CD4-positive, alpha-beta T cell treated with Interleukin-17A for 4 hours (primary cell): ENCODE measurements at places on chromosomes 1 and 21.
A peak's percentile ranks its signal among the peaks of the same experiment; 100 is the strongest.

GRCh38 chr1:153985341-153985912 is 712 bp downstream of the RAB13 start:
- peak; percentile 45 for DNase-seq

DNA sequence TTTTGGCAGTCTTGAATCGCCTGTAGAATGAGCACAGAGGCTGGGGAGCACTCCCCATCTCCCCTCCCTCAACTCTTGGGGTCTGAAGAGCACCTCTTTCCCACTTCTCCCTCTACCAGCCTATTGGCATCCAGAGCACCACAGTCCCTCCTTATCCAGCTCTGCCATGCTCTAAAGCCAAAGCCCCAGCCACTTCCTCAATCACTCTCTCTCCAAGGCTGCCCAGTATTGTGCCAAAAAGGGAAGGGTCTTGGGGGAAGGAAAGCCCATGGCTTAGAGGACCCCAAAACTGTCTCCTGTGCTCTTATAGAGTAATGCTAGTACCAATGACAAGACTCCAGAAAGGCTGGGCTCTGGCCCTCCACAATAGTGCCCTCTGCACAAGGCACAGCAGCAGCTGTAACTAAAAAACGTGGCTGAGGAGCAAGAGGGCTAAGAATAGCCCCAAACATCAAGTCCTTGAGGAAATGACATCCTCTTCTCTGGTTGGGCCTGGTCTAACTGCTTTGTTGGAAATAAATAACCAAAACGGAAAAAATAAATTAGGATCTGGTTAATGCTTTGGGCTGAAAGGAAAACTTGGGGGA is 28.4 kb downstream of the SLC27A3 start:
- DNase-seq = no peak

DNA sequence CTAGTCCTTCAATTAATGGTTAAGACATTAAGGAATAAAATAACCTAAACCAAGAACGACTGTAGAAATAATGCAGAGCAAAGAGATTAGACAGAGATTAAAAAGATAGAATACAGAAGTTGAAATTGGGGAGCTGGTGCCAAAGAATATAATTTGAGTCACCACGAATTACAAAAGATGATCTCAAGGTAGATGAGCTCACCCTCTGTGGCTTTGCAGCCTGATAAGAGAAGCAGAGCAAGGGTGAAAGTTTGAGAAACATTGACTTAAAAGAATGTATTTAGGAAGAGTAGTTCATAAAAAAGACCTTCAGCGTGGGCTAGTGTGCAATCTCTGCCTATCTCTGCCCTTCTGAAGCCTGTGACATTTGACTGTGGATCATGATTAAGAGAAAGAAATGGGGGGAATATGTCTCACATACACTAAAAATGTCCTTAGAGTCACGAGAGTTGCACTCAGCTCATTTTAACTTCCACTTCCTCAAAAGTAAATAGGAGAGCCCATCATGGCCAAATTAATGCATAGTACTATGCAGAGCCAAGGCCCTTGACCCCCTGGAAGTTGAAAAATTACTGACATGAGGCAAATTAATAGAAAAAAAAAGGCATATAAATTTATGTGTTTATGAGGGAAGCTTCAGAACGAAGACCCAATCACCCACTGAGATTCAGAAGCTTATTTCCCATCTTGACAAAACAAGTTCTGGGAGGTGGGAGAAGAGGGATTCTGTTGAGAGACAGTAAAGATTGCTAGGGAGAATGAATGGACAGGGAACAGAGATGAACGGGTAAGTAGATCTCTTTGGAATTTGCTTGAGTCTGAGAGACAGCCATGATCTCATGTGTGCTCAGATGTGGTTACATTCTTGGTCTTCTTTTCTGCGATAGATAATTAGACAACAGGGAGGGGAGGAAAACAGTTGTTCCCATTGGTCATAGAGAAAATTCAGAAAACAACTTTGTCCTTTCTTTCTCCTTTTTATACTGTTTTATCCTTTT is 395.4 kb upstream of the LRRC7 start:
- no peak for DNase-seq

DNA sequence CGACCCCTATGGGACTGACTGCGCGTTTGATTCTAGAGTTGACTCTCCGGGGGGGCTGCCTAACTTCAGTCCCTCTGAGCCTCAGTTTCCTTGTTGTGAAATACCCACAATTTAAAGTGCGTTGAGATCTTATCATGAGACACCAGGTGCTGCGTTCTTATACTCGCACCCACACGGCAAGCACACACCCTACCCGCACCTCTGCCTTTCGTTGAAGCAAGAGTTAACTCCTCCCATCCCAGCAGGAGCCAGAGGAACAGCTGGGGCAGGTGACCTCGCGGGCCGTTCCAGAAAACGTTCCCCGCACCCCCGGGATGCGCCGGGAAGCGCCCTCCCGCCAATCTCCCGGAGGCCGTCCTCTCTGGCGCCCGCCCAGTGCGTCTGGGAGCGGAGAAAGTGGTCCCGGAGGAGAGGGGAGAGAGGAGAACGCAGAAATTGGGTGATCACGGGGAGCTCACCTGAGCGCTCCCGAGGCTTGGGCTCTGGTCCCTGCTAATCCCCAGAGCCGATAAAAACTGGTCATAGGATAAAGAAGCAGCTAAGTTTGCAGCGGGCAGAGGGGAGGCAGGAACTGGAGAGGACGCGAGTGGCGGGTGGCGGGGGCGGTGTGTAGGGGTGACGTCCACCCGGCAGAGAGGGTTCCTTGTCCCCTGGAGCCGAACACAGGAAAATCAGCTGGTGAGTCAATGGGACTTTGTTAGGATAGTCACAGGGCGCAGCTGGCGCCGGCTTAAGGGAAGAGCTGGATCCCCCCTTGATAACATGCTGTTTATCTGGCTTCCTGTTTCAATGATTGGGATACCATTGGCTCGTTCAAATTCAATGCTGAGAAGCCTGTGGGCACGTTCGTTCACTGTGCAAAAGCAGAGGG is 869 bp downstream of the NAV1 start:
- DNase-seq = no peak

GRCh38 chr1:16174886-16175598 is 19.2 kb upstream of the EPHA2 start:
- no peak for DNase-seq

DNA sequence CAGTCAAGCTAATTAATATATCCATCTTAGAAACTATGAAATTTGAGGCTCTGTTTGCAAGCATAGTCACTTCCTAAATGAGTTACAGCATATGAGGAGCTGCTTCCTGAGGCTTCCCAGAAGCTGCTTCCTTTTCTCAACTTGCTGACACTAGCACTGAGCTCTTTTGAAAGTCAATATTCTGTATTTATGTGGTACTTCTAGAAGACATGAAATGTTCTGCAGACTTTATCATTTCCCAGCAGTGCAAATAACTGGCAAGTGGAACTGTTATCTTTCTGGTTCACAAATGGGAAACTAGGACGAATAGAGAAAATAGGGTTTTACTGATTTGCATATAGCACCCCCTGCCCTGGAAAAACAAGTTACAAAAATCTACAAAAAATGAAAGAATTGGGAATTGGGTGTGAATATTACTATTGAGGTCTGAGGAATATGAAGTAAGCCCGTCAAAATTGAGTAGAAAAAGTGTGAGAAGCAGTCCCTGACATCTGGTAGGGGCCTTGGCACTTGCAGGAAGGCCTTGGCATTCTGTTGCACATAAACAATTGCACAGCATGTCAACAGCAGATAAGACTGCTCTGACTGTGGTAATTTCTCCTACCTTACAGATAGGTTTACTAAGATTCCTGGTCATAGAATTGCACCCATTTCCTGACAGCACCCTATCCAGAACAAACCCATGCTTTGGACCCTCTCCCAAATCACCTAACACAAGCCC is 7.1 kb downstream of the GIPC2 start:
- DNase-seq = no peak

GRCh38 chr1:217554849-217555248 is 76.0 kb downstream of the GPATCH2 start:
- no peak for DNase-seq

GRCh38 chr21:46078978-46079351 is 18.9 kb upstream of the COL6A2 start:
- no peak for DNase-seq

DNA sequence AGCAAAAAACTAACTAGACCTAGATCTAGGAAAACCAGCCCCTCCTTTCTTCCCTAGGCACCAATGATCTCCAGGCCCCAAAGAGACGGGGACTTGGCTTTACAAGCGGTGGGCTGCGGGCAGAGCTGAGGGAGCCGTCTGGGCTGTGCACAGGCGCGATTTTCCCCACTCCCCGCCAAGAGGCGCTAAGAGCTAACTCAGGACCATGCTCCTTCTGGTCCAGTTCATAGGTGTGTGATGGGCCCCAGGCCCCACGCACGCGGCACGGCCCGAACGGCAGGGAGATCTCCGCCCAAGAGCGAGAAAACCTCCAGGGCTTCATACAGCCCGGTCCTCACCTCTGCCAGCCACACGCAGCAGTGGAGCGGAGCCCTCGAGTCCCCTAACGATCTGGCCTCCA is 7.5 kb upstream of the GPR153 start:
- no peak for DNase-seq

DNA sequence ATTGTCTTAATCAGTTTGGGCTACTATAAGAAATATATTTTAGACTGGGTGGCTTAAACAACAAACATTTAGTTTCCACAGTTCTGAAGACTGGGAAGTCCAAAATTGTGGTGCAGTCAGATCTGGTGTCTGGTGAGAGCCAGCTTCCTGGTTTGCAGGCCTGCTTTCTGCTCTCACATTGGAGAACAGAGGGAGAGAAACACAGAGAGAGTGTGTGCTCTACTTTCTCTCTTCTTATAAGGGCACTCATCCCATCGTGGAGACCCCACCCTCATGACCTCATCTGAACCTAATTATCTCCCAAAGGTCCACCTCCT is 4.1 kb downstream of the LEPR start:
- no peak for DNase-seq

- no peak for DNase-seq
Measured at GRCh38 chr1:95096218-95096841, 20.8 kb upstream of the TLCD4 start.

GRCh38 chr1:233668725-233669294 is 54.9 kb downstream of the KCNK1 start:
- DNase-seq = no peak

- no peak for DNase-seq
Measured at GRCh38 chr1:225754940-225755641, 22.5 kb upstream of the SRP9 start.

DNA sequence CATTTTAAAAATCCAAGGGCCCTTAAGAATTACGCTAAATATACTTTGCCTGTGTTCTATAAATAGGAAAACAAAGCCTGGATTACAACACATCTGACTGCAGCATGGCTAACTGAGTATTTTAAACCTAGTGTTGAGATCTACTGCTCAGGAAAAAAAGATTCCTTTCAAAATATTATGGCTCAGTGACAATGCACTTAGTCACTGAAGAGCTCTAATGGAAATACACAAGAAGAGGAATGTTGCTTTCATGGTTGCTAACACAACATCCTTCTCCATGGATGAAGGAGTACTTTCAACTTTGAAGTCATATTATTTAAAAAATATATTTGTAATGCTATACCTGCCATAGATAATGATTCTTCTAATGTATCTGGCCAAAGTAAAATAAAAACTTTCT is 248.3 kb upstream of the NEGR1 start:
- no peak for DNase-seq

DNA sequence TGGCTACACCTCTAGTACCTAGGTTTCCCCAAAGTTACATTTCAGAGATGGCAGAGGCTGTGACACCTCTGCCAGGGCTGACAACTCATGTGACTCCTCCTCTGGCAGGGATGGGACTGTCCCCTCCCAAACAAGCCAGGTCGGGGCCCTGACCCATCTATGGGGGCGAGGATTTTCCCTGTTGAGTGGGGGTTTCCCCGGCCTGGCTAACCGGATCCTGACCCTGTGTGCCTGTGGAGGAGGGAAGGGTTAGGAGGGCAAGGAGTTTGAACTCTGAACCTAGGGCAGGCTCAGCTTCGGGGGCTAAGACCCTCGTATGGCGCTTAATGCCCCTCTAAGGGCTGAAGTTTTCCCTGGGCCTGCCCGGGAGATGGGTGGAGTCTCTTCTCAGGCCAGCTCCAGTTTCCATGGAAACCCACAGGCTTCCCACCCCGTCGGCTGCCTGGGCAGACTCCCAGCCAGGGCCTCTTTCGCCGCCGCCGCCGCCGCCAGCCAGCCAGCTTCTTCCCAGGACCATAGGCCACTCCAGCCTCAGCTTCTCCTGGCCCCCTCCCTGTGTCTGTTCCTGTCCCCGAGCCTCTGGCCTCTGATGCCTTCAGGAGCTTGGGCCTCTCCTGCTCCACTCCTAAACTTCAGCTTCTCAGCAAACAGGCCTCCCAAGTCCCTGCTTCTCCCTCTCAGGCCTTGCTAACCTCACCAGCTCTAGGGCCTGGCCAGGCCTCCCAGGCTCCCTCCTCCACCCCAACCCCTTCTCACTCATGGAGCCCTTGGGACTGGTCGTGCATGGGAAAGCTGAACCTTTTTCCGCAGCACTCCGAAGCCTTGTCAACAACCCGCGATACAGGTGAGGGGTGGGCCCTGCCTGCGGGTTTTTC is at the start of gene BTBD19:
TSS of gene BTBD19 (plus strand) at position 461 of the 875 bp plus-strand sequence. CDS start at position 759, 298 bp downstream.
- DNase-seq = peak; percentile 37

- no peak for DNase-seq
Measured at GRCh38 chr1:167635156-167635648, 5.2 kb downstream of the RCSD1 start.

DNA sequence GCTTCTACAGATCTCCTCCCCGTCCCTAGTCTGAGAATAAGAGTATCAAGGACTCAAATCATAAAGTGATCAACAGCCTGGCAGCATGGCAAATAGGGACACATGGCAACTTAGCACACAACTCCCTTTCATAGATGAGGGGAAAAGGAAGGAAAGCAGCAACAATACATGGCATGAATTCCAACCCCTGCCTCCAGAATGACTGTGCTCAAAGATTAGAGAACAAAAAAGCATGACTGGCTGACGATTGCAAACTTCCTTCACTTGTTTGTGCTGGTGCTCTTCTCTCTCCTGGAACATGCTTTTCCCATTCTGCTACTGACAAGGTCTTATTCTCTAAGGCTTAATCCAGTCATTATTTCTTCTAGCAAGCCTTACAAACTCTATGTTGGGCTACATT is 11.5 kb downstream of the KTI12 start:
- no peak for DNase-seq

- no peak for DNase-seq
Measured at GRCh38 chr1:235113183-235113917, 15.3 kb downstream of the TOMM20 start.

DNA sequence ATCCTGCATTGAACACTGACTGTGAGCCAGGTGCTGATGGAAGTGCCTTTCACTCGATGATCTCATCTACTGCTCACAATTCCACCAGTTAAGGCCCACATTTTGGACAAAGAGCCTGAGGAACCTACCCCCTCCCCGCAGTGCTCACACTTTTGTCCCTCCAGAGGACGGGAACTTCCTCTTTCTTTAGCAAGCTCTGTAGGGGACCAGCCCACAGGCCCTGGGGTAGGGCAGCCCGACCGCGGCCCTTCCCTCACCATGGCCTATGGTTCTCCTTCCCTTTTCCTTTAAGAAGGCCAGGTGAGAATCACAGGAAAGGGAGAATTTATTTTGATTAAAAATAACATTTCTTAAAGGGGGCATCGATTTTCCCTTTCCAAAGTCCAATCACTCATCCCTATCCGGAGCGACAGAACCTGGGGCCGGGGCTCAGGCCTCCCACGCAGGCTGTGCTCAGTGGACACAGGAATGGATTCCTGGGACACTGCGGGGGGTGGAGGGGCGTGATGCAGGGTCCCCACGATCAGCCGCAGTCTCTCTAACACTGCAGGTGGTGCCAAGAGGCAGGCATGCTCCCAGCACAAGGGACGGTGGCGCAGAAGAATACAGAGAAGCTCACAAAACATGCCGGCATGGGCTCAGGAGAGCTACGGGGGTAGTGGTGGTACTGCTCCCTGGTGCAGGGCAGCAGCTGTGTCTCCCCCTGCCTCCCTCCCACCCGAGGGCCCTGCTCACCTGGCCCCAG is 8.9 kb upstream of the KCNE1 start:
- DNase-seq = no peak
